HS-27A (cell line): ENCODE measurements at places on chromosomes 11 and 22.

DNA sequence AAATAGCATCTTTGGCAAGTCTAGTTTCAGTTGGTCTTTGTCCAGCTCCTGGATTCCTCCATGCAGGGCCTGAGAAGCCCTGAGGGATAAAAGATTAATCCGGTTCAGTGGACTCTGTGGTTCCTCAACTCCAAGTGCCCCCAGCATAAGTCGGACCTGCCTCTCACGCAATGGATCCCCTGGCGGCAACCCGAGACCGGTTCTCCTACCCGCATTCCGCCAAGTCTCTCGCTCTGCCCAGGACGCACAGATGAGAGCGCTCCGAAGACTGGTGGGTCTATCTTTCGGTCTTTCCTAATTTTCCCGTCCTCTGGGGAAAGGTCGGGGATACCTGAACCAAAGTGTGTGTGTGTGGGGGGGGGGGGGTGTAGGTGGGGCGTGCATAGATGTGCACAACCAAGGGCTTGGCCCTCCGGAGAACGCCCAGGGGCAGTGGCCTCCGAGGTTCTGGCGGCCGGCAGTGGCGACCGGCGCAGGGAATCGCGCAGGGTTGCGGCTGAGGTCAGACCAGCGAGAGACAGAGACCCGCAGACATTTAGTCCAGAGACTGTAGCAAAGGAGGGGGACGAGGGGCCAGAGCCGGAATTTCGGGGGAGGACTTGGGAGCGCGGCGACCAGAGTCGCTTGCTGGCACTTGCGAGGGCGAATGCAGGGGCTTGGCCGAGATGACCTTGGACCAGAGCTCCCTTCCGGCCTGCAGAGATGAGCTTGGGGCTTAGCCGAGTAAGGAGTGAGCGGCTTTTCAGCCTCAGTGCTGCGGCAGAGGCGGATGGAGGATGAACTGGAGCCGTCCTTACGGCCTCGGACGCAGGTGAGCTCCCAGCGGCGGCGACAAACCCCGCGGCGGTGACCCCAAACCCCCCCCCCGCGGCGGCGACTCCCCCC, 712 bp upstream of the SLC2A11 start:
- DNase-seq, result no peak

GRCh38 chr11:95364324-95365295, 133.6 kb upstream of the SESN3 start:
- DNase-seq, result no peak

GRCh38 chr22:30121960-30122359, 41.7 kb downstream of the HORMAD2 start:
- DNase-seq, result no peak

DNA sequence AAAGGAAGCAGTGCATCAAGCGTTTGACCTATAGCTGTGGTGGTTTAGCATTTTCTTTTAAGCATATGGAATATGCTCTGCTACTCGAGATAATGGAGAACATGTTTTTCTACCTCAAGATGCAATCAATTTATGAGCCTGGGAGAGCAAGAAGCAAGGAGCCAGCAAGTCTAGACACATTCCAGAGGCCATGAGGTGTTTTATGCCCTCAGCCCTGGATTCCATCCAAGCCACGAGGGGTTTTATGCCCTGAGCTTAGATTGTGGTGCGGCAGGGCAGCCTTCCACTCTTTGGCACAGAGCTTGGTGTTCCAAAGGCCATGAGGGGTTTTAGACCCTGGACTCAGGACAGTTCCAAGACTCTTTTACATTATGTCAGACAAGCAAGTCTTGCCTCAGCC, 11.7 kb upstream of the DNAJB13 start:
- no peak for DNase-seq

DNA sequence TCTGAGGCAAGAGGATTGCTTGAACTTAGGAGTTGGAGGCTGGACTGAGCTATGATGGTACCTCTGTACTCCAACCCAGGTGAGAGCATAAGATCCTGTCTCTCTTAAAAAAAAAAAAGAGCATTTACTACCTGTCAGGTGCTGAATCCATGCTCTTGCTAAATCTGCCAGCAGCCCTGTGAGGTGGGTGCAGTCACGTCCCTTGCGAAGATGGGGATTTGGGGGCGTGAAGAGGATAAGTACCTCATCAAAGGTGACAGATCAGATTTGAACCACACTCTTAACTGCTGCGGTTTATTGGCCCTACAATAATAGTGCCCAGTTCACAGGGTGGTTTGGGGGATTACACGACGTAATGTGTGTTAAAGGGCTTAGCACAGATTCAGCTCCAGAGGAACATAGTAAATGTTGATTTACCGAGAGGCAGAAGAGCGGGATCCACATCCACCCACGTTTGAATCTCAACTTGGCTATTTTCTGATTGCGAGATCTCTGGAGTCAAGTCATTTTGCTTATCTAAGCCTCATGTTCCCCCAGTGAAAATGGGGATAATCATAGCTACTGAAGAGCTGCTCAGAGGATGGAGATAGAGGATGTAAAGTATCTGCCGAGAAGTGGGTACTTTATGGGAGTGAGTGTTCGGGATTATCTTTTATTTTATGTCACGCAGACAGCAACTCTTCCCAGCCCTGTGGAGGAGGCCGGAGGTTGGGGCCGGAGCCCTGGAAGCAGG, 28.1 kb upstream of the LRRC10B start:
- no peak for DNase-seq

DNA sequence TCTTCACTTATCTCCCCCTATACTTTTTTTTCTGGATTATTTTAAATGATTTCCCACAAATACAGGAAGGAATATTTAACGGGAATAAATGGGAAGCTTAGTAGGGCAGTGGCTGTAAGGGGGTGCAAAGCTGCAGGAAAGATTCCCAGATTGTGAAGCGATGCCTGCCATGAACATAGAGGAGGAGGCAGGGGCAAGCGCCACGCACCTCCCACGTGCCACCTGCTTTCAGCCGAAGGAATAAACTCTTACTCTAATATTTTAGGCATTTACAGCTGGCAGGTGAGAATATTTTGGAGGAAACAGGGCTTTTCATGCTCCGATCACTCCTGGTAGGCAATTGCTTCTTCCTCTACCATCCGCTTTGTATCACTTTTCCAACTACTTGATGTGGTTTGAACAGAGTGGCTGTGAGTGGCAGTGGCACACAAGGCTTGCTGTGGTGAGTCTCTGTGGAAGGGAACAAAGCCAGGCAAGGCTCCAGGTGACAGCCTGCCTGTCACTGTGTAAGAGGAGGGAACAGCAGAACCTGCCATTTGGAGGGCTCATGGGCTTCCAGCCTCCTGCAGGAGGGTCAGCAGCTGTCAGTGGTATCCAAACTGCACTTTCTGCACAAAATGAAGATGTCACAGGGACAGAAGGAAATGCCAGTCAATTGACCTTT, 54.5 kb upstream of the PLET1 start:
- DNase-seq, result no peak

- no peak for DNase-seq
Measured at GRCh38 chr11:111603611-111604130, 1.4 kb downstream of the SIK2 start.

DNA sequence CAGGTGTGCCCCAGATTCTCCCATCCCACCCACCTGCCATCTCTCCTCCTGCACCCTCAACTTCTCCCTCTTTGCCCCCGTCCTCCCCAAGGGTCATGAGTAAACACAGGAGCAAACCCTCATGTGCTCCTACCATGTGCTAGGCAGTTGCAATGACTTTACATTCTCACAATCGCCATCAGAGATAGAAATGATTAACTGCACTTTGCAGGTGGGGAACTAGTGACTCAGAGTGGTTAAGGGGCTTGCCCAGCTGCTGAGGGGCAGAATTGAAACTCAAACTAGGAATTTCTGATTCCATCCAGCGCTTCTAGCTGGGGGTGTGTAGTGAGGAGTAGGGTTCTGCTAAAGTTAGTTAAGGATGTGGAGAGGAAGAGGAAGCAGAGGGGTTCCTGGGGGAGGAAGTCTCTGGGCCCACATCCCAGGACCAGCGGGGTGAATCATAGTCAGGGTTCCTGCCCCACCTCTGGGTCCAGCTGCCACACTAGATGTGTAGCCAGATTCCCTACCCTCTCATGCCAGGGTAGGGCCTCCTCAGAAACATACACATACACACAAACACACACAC, 16.0 kb upstream of the PRG2 start:
- DNase-seq, result no peak
